Activated naive CD4-positive, alpha-beta T cell treated with anti-CD3 and anti-CD28 coated beads, Interleukin-2, amount 50 U/mL, for 16 hours (primary cell): ENCODE measurements at places on chromosomes 4 and X.

- no peak for DNase-seq
Measured at GRCh38 chrX:38770152-38770551, 31.1 kb upstream of the MID1IP1 start.

GRCh38 chr4:138251938-138252337 lies 9.8 kb upstream of the SLC7A11 start:
- DNase-seq: no peak

DNA sequence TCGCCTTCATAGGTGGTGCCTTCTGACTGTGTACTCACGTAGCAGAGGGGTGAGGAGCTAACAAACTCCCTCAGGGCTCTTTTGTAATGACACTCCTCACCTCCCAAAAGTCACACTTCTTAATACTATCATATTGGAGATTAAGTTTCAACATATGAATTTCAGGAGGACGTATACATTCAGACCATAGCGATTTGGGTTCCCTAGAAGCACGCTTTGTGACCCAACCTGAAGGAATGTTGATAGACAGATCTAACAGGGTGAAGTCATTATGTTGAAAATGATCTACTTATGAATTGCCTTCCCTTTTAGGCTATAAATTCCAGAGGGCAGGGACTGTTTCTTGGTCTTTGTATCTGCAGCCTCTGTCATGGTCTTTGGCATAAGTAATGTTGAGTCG lies 3.2 kb upstream of the KLHL34 start:
- DNase-seq: no peak

DNA sequence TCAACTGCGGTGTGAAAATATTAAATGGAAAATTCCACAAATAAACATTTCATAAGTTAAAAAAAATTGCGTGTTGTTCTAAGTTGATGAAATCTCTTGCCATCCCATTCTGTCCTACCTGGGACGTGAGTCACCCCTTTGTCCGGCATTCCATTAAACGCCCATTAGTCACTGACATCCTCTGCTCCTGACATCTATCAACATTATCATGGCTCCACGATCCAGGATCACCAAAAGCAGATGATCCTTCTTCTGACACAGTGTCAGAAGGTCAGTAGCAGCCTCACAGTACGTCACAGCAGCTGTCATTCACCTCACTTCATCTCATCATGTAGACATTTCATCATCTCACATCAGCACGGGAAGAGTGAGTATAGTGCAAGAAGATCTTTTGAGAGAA lies 125.7 kb downstream of the ZNF827 start:
- DNase-seq: no peak

DNA sequence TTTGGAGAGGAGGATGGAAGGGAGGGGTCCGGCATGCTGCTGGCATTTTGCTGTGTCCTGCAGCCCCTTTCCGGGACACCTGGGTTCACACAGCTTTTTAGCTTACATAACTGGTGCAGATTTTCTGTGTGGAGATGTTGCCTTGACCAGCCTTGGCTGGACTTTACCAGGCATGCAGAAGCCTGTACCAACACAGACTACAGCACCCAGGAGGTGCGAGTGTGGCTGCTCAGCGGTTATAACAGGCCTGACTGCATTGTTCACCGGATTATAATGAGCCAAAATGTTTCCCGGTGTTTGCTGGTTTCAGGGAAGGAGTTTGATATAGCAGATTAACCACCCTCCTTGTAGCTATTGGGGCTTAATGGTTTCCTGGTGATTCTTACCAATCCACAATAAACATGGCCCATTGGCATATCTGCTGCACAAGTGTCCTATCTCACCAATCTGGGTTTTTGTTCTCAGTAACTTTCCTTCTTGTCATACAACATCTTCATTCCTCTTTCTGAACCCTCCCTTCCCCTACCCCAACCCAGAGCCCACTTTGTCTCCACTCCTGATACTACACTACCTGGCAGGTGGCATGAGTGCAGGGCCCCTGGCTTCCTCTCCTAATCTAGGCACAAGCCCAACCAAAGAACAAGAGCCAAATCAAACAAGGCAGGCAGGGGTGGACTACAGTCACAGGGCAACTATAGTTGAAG lies 3.9 kb downstream of the RPL10 start:
- no peak for DNase-seq

- DNase-seq: peak; percentile 51
Measured at GRCh38 chr4:6641164-6641970, 882 bp downstream of the MRFAP1 start.
